ENCODE measurements at places on chromosomes 2 and 18.

GRCh38 chr2:129798301-129798581, 181.2 kb upstream of the RAB6C start:
- DNase-seq, result no peak

DNA sequence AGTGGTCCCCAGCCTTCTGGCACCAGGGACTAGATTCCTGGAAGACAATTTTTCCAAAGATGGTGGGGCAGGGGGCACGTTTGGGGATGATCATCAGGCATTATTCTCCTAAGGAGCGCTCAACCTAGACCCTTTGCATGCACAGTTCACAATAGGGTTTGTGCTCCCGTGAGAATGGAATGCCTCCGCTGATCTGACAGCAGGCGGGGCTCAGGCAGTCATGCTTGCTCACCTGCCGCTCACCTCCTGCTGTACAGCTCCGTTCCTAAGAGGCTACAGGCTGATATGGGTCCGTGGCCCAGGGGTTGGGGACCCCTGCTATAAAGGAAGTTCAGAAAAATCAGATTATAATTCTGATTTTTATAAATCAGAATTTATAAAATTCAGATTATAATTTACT, 22.3 kb upstream of the TYMS start:
- no peak for DNase-seq

DNA sequence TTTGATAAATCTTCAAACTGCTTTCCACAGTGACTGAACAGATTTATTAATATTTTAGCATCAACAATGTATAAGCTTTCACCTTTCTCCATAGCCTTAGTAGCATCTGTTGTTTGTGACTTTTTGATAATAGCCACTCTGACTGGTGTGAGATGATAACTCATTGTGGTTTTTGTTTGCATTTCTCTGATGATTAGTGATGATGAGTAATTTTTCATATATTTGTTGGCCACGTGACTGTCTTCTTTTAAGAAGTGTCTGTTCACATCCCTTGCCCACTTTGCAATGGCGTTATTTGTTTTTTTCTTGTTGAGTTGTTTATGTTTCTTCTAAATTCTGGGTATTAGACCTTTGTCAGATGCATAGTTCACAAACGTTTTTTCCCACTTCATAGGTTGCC, 952.9 kb downstream of the TRIB2 start:
- no peak for DNase-seq

GRCh38 chr2:115880558-115880957, 1438.1 kb downstream of the DPP10 start:
- no peak for DNase-seq

DNA sequence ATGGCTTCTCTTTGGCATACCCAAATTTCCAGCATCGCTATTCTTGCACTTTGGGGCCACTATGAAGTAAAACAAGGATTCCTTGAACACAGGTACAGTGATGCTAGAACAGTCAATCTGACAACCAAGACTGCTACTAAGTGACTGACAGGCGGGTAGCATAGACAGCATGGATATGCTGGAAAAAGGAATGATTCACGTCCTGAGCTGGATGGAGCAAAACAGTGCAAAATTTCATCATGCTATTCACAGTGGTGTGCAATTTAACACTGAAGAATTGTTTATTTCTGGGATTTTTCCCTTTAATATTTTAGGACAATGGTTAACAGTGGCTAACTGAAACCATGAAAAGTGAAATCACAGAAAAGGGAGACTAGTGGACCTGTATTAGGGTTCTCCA, 1511.2 kb upstream of the ZEB2 start:
- no peak for DNase-seq

GRCh38 chr2:158893026-158893425, 75.4 kb upstream of the TANC1 start:
- DNase-seq, result no peak

DNA sequence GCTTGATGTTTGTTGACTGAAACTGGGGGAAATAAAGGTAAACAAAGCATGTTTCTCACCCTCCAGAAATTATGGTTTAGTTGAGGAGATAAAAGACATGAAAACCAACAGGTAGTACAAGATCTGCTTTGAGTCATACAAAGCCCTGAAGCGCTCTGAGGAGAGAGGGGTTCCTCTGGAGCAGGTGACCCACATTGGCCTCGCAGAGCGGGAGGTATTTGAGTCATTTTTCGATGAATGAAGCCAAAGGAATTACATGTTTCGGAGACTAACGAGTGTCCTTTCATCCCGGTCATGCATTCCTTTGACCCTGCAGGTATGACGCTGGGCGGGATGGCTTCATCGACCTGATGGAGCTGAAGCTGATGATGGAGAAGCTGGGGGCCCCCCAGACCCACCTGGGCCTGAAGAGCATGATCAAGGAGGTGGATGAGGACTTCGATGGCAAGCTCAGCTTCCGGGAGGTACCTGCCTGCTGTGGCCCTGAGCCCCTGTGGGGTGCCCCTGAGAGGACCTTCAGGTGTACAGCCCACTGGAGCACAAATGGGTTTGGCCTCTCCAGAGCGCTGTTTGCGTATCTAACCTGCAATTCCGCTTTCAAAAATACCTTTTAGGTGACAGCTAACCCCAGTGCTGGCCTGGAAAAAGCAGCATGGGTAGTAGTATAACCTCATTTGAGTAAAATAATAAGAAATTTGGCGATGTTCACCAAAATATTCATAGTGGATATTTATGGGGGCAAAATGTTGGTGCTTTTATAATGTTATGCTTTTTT, 29.3 kb downstream of the EFHD1 start:
- no peak for DNase-seq

GRCh38 chr2:67997903-67998302, 64.9 kb downstream of the C1D start:
- no peak for DNase-seq

- no peak for DNase-seq
Measured at GRCh38 chr2:25808006-25808383, 70.3 kb downstream of the ASXL2 start.

GRCh38 chr2:187338679-187339121, 109.4 kb downstream of the CALCRL start:
- DNase-seq, result no peak

- no peak for DNase-seq
Measured at GRCh38 chr2:236871500-236872001, 214.1 kb upstream of the COPS8 start.

- no peak for DNase-seq
Measured at GRCh38 chr2:55771612-55772011, 78.0 kb upstream of the PNPT1 start.

DNA sequence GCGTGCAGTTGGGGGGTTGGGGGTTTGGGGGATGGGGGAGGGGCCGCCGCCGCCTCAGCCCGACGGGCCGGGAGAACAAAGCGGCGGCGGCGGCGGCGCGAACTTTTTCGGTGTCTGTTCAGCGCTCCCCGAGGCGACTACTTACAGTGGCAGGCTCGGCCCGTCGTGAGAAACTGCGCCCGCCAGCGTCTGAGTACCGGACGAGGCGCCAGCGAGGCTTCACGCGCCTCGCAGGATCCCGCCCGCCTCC, 172 bp downstream of the PRKD3 start:
- DNase-seq, result no peak

GRCh38 chr2:9796056-9797010, 46.9 kb upstream of the TAF1B start:
- DNase-seq, result no peak

- DNase-seq, result no peak
Measured at GRCh38 chr2:187302586-187302985, 145.5 kb downstream of the CALCRL start.

- DNase-seq, result no peak
Measured at GRCh38 chr2:29223257-29223656, 108.0 kb downstream of the CLIP4 start.

GRCh38 chr18:23636071-23636399, 26.7 kb downstream of the ANKRD29 start:
- no peak for DNase-seq

DNA sequence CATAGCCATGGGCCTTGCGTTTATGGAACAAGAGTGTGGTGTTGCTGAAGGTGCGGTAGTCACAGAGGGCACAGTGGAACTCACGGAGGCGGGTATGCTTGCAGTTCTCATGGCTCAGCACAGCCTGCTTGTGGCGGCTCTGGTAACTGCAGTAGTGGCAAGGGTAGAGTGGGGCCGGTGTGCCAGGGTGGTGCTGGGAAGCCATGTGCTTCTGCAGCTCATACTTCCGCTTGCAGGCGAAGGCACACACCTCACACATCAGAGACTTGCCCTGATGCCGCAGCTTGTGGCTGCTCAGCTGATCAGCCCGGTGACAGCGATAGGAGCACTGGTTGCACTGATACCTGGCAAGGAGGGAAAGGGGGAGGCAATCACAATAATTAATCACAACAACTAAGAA, 14.7 kb downstream of the ZNF142 start:
- DNase-seq, result no peak

- DNase-seq, result no peak
Measured at GRCh38 chr2:175396696-175397095, 215.2 kb upstream of the ATP5MC3 start.

DNA sequence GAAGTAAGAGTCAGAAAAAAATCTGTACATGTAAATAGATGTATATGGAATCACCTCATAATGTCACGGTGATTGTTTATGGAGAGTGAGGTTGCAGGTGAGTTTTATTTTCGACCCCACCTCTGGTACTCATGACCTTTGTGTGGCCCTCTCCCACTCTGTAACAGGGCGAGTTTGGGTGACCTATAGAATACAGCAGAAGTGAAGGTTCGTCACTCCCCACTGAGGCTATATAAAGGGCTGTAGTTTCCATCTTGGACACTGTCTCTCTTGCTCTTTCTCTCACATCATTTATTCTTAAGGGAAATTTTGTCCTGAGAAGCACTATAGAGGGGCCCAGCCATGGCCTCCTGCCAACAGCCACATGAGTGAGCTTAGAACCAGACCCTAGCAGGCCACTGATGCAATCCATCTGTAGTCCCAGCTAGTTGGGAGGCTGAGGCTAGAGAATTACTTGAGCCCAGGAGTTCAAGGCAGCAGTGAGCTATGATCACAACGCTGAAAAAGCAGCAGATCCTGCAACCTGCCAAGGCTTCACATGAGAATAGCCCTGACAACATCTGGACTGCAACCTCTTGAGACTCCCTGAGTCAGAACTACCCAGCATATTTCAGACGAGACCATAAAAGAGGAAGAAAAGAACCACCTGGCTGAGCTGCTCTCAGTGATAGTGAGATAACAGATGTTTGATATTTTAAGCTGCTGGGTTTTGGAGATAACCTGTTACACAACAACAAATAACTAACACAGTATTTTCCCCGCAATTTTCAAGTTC, 74.3 kb upstream of the SLC1A4 start:
- no peak for DNase-seq

DNA sequence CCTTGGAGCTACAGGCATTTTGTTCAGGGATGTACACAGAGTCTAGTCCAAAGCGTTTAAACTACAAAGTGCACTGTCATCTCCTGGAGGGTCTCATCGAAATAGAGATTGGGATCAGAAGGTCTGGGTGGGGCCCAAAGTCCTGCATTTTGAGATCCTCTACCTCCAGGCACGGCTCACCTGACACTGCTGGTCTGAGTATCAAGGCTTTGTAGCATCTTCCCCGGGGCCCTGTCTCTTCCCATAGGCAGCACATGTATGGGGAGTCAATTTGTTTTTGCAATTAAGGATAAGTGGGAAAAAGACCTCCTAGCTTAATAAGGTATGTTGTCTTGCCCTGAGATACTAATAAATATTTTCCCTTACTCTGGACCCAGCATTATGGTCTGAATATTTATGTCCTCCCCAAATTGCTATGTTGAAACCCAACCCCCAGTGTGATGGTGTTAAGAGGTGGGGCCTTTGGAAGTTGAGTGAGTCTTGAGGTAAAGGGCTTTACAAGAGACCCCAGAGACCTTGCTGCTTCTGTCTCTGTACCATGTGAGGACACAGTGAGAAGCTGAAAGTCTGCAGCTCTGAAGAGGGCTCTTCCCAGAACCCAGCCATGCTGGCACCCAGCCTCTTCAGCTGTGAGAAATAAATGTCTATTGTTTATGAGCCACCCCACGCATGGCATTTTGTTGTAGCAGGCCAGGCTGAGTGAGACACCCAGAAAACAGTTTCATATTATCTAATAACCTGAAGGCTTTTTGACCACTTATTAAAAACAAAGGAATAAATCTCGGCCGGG, 258.7 kb upstream of the HS6ST1 start:
- DNase-seq, result no peak

- DNase-seq, result no peak
Measured at GRCh38 chr2:72965770-72966450, 48.6 kb downstream of the EMX1 start.

DNA sequence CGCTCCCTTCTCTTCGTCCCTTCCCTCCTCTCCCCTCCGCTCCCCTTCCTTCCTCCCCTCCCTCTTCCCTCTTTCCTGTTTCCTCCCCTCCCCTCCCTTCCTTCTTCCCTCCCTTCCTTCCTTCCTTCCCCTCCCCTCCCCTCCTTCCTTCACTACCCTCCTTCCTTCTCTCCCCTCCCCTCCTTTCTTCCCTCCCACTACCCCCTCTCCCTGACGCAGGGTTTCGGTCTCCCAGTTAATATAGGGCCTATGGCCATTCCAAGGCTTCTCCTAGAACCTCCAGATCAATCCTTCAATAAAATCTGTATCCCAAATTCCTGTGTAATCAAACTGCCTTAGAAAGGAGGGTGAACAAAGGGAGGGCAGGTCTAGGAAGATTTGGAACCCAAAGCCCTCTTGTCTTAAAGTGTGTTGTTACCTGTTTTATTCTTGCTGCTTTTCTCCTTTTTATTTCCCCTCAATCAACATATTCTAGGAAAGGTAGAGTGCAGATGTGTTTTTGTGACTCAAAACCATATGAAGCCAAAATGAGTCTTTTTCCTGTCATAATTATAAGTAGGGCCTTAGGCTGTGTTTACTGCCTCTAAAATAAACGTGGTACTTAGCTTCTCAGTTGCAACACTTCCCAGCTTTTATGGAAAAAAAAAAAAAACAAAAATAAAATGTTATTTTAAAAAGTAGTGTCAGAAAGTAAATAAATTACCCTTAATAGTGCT, 53.7 kb downstream of the GPD2 start:
- DNase-seq, result no peak

DNA sequence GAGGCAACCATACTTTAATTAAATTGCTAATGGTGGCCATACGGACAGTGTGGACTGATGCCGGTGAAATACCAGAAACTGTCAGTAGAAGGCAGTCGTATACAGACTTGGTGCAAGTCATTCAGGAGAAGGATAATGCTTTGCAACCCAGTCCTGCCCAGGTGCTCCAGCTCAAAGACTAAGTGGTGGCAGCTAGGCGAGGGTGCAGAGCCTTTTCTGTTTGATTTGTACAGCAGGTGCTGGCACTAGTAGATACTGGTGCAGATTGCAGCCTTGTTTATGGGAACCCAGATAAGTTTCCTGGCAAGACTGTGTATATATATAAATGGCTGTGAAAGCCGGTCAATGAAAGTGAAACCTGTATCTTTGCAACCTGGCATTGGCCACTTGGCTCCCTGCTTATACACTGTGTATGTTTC, 208.3 kb upstream of the SYT4 start:
- DNase-seq, result no peak

GRCh38 chr2:235312571-235312970, 181.3 kb upstream of the AGAP1 start:
- DNase-seq, result no peak

DNA sequence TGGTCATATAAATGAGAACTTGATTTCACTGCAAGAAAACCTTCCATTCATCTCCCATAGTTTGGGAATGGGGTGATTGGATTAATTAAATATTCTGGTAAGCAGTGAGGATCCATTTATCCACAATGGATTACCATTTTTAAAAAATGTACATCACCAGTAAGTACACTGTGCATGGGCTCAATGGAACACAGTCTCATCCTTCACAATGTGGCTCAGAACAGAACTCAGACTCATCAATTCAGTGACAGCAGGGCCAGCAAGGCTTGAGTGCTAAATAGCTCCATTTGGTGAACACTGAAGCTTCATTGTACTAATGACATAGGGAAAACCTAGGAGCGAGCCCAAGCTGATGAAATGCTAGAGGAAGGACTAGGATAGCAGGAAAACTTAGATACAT, 223.8 kb downstream of the CMPK2 start:
- DNase-seq, result no peak

GRCh38 chr18:53541924-53542323, 682.5 kb downstream of the MBD2 start:
- DNase-seq, result no peak
